K562 (cell line): ENCODE measurements at places on chromosomes 7 and 10. TPM values are rescaled to one million over a fixed set of nuclear protein-coding genes. Genes with fewer than 3 reads are reported as not detected.
A peak's percentile ranks its signal among the peaks of the same experiment; 100 is the strongest.

The C10orf62 gene
- not detected in 2 replicates for total RNA-seq

The FAM107B gene
- total RNA-seq: 2.0 and 2.3 TPM in 2 replicates

The VAX1 gene
- not detected in 2 replicates for total RNA-seq

The LIPK gene
- total RNA-seq: not detected in 2 replicates

The ICA1 gene
- 17.8 and 18.5 TPM in 2 replicates for total RNA-seq

The PWWP2B gene
- 9.2 and 9.8 TPM in 2 replicates for total RNA-seq

GRCh38 chr10:133139551-133140065, 20.4 kb upstream of the KNDC1 start:
- H3K4me3 ChIP-seq: no peak overlapping the region
- DNase-seq: no peak
- no peaks in the 10 kb centered on the region for H3K36me3 ChIP-seq
- H3K4me1 ChIP-seq: peaks cover 10% of the 10 kb centered on the region; the same call in 2 of the 3 replicates

GRCh38 chr10:80133206-80133605, 676 bp downstream of the PLAC9 start:
- H3K27ac ChIP-seq: no peak overlapping the region
- H3K4me3 ChIP-seq: no peak overlapping the region
- H3K4me1 ChIP-seq: no peaks in the 10 kb centered on the region
- no peak for DNase-seq
- H3K27me3 ChIP-seq: peaks cover 59% of the 10 kb centered on the region

DNA sequence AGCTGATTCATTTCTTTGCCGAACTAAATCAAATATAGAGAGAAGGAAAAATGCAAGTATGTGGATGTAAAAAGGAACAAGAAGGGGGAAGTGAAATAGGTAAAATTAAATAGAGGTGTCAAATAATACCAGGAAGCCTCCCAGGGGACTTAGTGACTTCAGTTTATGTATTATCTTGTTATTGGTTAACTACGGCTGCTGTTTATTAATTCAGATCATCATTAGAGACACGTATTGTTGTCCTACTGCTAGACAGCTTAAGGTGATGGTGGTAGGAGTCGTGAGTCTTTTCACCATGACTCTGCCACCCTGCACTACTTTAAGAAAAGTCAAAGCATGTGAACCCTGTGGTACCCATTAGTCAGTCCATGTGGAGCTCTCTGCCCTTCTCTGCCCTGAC, 289.1 kb downstream of the PRKG1 start:
- no peaks in the 10 kb centered on the region for H3K4me1 ChIP-seq
- no peak overlapping the region for H3K4me3 ChIP-seq
- DNase-seq: no peak
- no peaks in the 10 kb centered on the region for H3K36me3 ChIP-seq

DNA sequence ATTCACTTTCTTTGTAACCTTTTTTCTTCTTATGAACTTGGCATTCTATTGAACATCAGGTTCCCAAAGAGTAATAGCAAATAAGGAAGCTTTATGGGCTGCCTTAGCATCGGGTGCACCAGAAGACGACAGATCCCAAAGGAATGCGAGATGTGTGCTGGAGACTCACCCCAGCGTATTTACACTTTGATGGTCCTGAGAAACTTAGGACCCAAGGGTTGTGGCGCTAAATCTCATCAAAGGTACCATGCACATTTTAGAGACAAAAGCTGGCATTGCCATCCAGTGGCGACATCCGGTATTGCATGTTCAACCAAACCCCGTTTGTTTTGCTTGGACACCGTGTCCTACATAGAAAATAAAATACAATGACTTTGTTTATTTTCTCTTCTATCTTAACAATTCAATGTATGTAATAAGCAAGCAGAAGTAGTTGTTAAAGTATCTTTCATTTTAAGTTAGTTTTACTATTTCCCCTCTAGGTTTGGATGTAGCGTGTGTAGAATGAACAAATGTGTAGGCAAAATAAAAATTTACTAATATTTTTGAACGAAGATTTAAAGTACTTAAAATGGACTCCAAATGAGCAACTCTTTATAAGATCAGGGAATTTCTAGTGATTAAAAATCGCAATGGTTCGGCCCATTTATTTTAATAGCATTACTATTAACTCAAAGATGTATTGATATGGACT, 1154.8 kb downstream of the GATA3 start:
- DNase-seq: peak; percentile 44
- H3K36me3 ChIP-seq: no peaks in the 10 kb centered on the region
- no peak overlapping the region for H3K27ac ChIP-seq

GRCh38 chr10:102660888-102661657, 16.8 kb downstream of the TRIM8 start:
- H3K27ac ChIP-seq: no peak overlapping the region
- peaks cover 23% of the 10 kb centered on the region; the same call in 1 of the 3 replicates for H3K36me3 ChIP-seq
- no peaks in the 10 kb centered on the region for H3K27me3 ChIP-seq
- peaks cover 3% of the 10 kb centered on the region; the same call in 1 of the 3 replicates for H3K4me1 ChIP-seq

DNA sequence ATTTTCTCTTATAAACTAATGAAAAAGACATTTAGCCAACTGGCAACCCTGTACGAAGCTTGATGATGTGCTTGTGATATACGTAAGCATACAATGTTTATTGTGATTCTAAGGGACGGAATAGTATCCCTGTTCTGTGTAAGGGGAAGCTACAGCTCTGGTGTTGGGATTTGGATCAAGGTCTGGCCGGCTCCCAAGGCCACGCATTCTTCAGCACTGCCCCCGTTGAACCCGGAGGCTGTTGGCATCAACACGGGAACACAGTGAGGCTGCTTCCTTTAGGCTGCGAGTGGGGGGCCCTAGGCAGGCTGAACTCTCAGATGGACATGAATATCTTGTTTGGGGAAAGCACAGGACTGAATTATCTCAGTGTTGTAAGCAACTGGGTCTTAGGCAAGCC, 180.6 kb downstream of the CAMK1D start:
- no peak overlapping the region for H3K4me3 ChIP-seq
- no peaks in the 10 kb centered on the region for H3K4me1 ChIP-seq
- H3K27me3 ChIP-seq: peaks cover 2% of the 10 kb centered on the region; the same call in 1 of the 3 replicates

- H3K4me3 ChIP-seq: no peak overlapping the region
- no peaks in the 10 kb centered on the region for H3K4me1 ChIP-seq
- H3K27me3 ChIP-seq: no peaks in the 10 kb centered on the region
- no peaks in the 10 kb centered on the region for H3K36me3 ChIP-seq
These were observed 347.9 kb upstream of the MEOX2 start for GRCh38 chr7:16034353-16034752.

DNA sequence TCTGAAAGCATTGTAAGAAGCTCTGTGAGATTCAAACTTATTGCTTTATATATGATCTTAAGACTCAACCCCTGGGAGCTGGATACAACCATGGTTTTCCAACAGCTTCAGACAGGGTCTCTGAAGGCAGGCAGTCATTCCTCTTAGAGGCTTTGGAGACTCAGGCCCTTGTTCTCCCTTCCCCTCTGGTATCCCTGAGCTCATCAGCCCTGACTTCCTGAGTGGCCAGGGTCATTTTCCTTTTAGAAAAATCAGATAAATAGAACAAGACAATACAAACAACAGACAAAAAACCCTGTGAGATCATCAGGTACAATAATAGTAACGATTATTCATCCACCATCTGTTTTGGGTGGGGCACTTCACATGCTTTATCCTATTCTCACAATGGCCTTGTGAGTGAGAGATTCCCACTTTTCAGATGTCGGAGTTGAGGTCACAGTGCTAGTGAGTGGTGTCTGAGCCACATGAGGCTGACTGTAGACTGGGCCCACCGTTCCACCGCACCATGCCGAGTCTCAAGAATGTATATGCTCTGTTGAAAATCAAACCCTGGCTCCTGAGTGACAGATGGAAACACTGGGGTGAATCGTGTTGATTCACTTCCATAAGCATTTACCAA, 144.2 kb downstream of the CXCL12 start:
- peaks cover 11% of the 10 kb centered on the region; the same call in 1 of the 3 replicates for H3K4me1 ChIP-seq
- H3K27ac ChIP-seq: no peak overlapping the region
- DNase-seq: no peak
- H3K4me3 ChIP-seq: no peak overlapping the region

- no peaks in the 10 kb centered on the region for H3K4me1 ChIP-seq
- H3K27me3 ChIP-seq: no peaks in the 10 kb centered on the region
- H3K27ac ChIP-seq: no peak overlapping the region
- peaks cover 62% of the 10 kb centered on the region; the same call in 2 of the 3 replicates for H3K36me3 ChIP-seq
- DNase-seq: no peak
These were observed 15.0 kb upstream of the BAZ1B start for GRCh38 chr7:73537051-73537450.

GRCh38 chr7:27221201-27221797, 21.3 kb upstream of the EVX1 start:
- no peak overlapping the region for H3K27ac ChIP-seq
- no peak overlapping the region for H3K4me3 ChIP-seq
- H3K4me1 ChIP-seq: no peaks in the 10 kb centered on the region
- peaks cover 47% of the 10 kb centered on the region for H3K27me3 ChIP-seq
